ENCODE measurements at places on chromosomes 6 and 20.

GRCh38 chr6:138956244-138956924 lies 31.7 kb downstream of the REPS1 start:
- no peak for DNase-seq

DNA sequence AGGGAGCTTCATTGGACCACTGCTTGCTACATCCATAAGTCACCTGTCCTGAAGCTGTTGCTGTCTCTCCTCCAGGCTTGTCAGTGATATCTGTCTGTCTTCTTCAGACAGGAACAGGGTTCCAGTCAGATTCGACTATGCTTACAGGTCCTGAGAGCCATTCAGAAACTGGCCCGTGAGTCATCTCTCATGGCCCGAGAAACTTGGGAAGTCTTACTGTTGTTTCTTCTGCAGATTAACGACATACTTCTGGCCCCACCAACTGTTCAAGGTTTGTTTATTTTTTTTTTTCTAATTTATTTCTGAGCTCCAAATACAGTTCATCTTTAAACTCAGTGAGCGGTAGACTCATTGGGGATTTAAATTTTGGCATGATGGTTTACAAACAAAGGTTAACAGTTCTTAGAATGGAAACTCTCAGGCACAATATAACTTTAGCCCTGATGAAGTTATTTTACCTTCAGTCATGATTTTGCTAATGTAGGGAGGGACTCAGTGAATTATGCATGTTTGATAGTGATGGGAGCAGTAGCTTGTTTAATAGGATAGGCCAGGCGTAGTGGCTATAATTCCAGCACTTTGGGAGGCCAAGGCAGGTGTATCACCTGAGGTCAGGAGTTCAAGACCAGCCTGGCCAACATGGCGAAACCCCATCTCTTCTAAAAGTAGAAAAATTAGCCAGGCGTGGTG lies 24.7 kb downstream of the RALGAPB start:
- DNase-seq, result no peak

GRCh38 chr6:101711518-101711917 lies 318.0 kb downstream of the GRIK2 start:
- DNase-seq, result no peak

GRCh38 chr6:135675862-135676261 lies 175.6 kb upstream of the PDE7B start:
- peak; percentile 38 for DNase-seq

DNA sequence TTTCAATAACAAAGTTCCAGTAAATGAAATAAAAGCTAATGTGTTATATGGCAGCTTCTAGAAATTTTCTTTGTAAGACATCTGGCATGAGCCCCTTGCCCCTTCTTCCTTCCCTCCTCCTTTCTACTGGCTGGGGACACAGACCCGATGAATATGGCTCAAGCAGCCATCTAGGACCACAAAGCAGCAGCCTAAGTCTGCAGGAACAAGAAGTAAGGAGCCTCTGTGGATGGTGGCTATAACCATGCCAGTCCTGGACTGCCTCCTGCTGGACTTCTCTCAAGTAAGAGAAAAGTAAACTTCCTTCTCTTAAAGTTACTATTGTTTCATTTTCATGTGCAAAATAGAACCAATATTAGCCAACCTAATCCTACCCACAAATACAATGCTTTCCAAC lies 114.9 kb upstream of the DST start:
- DNase-seq, result peak; percentile 45

- no peak for DNase-seq
These were observed 28.5 kb upstream of the PIM1 start for GRCh38 chr6:37141281-37142049.

DNA sequence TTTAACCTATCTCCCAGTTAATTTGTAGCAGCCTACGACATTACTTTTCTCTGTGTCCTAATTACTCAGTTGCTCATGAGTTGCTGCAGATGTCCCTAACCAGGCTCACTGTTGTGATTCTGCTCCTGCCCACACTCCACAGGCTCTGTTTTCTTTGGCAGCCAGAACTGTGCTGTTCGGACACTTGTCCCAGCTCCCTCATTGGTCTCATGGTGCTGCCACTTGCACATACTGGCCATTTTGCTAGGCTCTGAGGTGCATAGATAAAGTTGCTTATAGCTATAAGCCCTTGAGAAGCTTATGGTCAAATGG lies 55.0 kb downstream of the NOX3 start:
- DNase-seq, result no peak

- no peak for DNase-seq
These were observed 256.3 kb downstream of the ADGRB3 start for GRCh38 chr6:68891419-68891818.

DNA sequence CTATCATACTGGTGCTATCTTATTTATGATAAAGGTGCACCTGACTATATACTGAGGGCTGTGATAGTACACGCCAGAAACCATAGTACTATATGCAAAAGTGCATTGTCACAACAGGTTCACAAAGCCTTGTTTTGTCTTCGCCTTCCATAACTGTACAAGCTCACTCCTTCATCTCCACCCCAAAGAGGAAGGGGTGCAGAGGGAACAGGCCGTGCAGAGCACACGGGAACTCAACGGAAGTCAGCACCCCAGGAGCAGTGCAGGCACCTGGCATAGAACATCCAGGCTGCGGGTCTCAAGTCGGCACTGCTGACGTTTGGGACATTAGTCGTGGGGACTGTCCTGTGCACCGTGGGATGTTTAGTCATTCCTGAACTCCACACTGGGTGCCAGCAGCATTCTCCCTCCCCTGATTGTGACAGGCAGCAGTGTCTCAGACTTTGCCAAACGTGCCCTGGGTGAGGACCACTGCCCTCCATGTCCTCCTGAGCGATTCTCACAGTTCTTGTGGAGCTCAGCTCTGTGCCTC lies 99.7 kb downstream of the PXDC1 start:
- DNase-seq, result no peak

- no peak for DNase-seq
These were observed 61.9 kb downstream of the CDS2 start for GRCh38 chr20:5188736-5189135.

DNA sequence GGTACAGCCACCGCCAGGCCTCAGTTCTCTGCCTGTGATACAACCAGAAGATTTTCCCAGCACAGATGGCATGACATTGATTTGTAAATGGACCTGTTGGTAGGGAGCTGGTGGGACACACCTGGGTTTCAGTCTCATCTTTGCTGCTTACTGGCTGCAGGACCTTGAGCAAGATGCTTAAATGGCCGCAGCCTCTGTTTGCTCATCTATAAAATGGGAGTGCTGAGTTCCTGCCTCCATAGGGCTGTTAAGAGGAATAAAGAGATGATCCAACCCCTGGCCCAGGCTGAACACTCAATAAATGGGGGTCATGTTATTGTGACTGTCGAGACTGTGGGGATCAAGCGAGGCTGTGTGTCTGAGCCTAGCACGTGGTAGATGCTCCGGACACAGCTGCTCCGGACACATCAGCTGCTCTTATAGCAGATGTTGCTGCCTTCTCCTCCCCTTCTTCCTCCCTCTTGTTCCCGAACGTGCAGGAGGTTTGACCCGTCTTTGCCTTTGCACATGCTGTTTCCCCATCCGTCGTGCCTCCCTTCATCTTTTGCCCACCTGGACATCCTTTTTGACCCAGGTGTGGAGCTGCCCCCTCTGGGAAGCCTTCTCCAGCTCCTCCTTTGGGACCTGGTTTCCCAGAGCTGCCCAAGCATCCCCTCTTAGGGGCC lies 29.2 kb downstream of the DLGAP4 start:
- DNase-seq, result no peak

DNA sequence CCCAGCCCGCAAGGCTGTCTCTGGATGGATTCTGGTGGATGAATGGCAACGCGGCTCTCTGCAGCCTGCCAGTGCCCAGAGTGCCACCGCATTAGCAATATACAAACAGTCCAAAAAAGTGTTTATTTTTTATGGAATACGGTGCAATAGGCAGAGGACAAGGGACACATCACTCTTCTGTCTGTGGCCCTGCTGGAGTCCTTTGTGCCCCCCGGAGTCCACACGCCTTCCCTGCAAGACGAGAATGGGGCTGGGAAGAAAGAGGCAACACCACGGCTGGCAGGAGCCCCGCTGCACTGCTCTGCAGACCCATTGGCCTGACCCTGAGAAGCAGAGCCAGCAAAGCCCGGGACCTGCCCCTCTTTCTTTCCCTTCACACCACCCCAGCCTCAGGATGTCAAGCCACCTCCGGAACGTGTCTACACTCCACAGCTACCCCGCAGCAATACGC lies 196.3 kb downstream of the SYNDIG1 start:
- no peak for DNase-seq

GRCh38 chr20:2817891-2818595 lies 1.9 kb downstream of the TMEM239 start:
- DNase-seq, result no peak

DNA sequence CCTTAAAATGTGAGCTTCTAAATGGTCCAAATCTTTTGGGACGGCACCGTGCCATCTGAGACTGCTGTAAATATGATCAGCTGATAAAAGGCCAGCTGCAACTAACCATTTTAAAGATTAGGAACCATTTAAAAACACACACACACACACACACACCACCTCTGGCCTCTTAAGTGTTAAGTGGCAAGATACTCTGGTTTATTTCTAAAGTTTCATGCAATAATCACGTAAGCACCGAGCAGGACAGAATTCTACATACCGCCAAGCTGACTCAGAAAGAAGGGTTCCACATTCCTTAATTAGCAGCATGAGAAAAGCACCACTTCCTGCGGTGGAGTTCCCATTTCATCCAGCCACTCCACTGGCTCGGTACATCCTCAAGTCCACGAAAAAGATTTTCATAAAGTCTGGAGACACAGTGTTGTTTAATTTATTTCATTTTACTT lies 17.8 kb upstream of the ZNF217 start:
- peak; percentile 61 for DNase-seq

DNA sequence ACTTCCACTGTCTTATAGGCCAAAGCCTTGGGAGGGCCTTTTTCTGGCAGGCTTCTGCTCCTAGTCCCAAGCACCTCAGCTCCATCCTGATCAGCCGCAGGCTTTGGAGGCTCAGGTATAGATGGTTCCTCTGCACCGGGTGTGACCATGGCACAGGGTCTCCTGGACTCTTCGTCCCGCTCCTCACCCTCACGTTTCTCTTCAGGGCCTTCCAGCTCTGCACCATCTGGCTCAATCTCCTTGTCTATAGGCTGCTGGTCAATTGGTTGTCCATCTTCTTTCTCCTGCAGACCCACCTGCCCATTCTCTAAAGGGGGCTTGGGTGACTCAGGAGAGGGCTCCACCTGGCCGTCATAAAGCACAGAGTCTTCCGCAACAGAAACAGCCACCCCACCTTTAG lies 37.0 kb downstream of the BFSP1 start:
- DNase-seq, result no peak

GRCh38 chr6:21241231-21242130 lies 352.1 kb upstream of the SOX4 start:
- DNase-seq, result no peak

GRCh38 chr6:107293350-107293749 lies 166.0 kb downstream of the PDSS2 start:
- DNase-seq, result no peak

- DNase-seq, result no peak
These were observed 21.6 kb upstream of the CALHM6 start for GRCh38 chr6:116439522-116440051.

DNA sequence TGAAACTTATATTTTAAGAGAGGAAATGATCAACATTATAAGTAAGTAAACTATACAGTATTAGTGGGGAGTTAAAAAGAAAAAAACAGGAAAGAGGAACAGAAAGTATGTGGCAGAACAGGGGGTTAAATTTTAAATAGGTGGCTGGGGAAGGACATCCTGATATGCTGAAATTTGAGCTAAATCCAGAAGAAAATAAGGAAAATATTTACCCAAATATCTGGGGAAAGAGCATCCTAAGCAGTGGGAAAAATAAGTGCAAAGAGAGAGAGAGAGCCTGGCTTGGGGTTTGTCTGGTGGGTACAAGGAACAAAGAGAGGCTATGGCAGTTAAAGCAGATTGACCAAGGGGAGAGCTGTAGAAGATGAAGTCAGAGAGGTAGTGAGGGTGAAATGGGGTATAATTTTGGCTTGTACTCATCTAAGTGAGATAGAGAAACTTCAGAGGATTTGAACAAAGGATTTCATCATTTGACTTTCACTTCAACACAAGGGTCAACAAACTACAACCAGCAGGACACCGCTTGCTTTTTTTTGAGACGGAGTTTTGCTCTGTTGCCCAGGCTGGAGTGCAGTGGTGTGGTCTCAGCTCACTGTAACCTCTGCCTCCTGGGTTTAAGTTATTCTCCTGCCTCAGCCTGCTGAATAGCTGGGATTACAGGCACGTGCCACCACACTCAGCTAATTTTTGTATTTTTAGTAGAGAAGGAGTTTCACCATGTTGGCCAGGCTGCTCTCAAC lies 328.4 kb upstream of the CNR1 start:
- DNase-seq, result no peak

GRCh38 chr6:151620179-151620578 lies 126.4 kb downstream of the CCDC170 start:
- DNase-seq, result no peak

GRCh38 chr6:136403110-136403980 lies 113.7 kb upstream of the BCLAF1 start:
- peak; percentile 44 for DNase-seq

DNA sequence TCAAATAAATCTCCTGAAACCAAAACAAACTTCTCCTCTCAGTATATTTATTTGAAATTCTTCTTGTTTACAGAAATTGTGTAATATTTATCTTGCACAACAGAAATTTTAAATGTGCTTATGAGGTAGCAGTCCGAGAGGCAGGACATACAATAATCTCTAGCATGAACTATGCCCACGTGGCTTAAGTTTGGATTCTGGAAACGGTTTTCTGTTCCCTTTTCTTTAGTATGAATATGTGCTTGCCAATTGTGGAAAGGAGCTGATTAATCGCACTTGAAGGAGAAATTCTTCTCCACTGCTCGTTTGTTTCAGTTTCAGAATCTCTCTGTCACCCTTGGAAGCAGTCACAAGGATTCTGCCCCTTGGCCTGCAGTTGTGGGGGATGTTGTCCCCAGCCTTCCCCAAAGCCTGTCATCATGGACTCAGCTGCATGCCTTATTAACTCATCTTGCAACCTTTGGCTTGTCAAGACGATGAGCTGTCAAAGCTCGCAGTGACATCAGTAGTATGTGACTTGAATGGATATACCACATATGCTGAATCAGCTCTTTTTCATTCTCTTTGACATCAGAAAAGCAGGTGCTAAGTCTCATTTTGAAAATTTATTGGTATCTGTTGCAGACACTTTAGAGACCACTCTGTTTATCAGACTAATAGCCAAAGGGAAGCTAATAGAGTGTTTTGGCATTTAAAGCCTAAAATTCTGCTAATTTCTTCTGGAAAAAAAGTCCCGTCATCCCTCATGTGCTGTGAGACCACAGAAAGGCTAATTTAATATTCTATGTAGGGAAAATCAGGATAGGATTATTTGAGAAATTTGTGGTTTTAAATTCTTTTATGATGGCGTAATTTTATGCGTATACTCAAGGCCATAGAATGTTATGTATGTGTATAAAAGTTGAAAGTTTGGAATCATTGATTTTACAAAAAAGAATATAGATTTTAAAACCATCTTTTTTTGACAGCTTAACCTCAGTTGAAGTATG lies 186.8 kb downstream of the ARID1B start:
- DNase-seq, result no peak

GRCh38 chr20:56575961-56576360 lies 42.9 kb downstream of the FAM209B start:
- DNase-seq, result no peak
